ENCODE measurements at places on chromosomes 6 and 20. TPM values are rescaled to one million over a fixed set of nuclear protein-coding genes. Genes with fewer than 3 reads are reported as not detected.

FOXC1 gene
- total RNA-seq = 9.2 TPM

CCR6 gene
- total RNA-seq = not detected

DNA sequence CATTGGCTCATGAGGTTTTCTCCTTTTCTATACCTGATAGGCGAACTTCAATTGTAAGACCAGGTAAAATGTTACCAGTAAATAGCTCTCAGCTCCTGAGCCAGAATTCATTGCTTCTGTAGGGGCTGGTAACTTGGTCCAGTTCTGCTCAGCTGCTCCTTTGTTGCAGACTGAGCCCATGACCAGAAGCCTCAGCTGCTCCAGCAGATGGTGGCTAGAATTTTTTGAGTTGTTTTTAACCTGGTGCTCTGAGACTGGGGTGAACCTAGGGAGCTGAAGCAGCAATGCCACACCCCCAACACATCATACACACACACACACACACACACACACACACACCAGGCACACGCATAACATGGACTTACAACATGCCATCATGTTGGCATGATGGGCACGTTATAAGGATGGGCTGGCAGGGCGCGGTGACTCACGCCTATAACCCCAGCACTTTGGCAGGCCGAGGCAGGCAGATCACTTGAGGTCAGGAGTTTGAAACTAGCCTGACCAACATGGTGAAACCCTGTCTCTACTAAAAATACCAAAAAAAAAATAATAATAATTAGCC is 103.1 kb downstream of the QRSL1 start:
- DNase-seq = no peak

DNA sequence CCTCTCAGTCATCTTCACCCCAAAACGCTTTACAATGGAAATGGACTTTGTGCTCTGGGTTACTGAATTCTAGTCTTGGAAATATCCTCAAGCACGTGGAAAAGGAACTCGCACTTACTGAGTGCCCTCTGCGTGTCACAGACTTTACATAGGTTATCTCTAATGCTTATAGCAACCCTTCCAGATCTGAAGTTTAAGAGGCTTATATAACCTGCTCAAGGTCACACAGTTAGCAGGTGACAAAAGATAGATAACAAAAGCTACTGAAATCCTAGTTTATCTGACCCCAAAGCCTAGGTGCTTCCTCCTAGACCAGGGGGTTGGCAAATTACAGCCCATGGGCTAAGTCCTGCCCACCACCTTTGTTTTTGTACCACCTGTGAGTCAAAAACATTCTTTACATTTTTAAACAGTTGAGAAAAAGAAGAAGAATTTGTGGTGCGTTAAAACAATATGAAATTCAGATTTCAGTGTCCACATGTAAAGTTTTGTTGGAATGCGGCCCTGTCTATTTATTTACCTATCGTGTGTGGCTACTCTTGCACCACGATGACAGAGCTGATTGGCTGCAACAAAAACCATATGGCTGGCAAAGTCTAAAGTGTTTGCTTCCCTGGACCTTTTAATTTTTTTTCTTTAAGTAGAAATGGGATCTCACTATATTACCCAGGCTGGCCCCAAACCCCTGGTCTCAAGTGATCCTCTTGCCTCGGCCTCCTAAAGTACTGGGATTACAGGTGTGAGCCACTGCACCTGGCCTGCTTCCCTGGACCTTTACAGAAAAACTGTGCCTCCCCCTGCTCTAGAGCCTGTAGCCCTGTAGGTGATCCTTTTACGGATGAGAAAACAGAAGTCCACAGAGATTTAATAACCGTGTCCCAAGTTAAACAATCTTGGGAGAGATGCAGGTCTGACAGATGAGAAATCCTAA is 110.2 kb upstream of the RREB1 start:
- DNase-seq = no peak

RNF182 gene
- not detected for total RNA-seq

DNA sequence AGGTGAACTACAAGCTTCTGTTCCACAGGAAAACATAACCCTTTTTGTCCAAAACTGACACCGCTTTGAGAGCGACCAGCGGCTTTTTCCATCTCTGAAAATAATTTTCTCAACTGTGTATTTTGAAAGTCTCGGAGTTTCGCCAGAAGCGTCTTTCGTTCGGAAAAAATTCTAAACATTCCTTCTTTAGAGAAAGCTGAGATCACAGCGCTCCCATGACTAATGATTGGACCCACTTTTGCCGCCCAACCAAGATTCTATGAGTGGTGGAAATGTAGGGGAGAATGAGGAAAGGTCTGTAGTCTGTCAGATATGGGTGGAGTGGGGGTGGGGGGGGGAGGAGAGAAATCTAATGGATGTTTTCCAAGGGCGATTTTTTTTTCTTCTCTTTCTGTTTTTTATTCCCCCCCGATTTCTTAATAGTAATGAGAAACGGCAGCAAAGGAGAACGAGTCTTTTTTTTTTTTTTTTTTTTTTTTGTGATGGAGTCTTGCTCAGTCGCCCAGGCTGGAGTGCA is 189.3 kb downstream of the TRIM27 start:
- no peak for DNase-seq

DNA sequence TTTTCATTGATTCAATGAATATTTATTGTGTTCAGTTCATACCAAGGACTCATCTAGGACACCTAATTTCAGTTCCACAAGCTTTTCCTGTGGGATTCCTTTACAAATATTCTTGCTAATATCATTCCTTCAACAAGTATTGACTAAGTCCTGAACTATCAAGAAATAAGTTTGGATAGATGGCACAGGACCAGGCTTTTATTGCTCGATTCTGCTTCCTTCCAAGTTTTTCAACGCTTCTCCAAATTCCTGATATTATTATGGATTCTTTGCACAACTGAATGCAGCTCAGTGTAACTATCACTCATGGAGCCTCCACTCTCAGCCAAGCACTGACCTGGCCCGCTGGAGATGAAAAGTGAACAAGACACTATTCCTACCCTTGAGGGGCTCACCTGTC is 32.7 kb upstream of the COL21A1 start:
- DNase-seq = no peak

DNA sequence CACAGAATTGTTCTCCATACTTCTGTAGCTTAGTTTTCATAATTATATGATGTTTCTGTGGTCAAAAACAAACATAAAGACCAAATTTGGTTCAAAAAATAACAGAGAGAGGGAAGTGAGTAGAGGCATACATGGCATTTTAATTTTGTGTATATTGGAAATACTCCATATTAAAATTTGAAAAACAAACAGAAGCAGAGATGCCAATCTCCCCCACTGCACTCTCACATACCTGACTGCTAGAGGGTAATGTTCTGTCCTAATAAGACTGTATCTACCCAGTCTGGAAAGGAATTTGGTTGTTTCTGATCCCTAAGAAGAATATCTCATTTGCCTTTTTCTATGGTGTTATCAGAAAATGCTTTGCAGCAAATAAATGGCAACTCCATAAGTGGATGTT is 959.0 kb upstream of the FLRT3 start:
- DNase-seq = no peak

DNMT3B gene
- 0.50 TPM for total RNA-seq

RHAG gene
- total RNA-seq = not detected

DNA sequence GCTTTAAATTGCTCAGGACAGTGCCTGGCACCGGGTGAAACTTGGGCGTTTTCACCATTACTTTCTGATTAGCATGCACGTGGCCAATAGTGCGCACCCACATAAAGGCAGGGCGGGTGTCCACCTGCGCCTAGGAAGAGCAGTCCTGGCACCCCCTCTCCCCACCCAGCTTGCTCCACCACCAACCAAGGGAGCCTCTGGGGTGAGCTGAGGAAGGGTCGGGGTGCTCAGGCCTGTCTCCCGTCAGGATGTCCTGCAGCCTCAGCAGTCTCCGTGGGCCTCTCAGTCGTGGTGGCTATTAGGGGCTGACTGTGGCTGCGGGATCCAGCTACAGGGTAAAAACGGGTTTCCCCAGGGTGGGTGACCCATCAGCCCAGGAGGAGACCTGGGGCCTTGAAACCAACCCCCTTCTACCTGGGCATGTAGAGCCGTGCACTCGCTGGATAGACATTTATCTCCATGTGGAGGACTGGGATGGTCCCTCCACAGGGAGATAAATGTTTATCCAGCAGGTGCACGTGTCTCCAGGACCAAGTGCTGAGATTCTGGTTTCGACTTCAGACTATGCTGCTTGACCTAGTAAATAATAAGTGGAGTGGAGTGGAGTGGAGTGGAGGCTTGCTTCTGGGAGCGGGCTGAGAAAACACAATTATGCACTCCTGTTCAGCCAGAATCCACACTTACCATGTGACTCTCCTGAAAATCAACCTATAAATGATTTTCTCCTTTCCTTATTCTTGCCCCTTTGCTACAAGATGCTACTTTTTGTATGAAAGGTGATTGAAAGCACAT is 91.1 kb downstream of the ZDHHC14 start:
- DNase-seq = no peak

GRIK2 gene
- 1.2 TPM for total RNA-seq

GRCh38 chr6:148214667-148215066 is 128.0 kb upstream of the SASH1 start:
- DNase-seq = no peak

DNA sequence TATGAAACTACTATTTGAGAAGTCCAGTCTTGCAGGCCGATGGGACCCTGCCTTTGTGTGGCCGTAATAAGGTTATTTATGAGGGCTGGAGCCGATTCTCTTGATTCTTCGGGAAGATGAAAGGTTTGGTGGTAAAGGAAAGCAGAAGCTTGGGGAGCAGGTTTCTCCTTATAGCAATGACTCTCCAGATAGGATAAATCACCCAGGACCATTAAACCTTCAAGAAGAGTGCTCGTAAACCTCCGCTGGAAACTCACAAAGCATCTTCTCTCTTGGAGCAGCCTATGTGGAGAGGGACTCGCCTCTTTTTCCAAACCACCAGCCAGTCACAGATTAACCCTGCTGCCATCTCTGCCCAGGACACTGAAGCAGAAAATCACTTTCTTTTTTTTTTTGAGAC is 69.6 kb upstream of the SALL4 start:
- no peak for DNase-seq

- DNase-seq = no peak
Measured at GRCh38 chr6:22765015-22765414, 195.6 kb downstream of the HDGFL1 start.

- no peak for DNase-seq
Measured at GRCh38 chr20:58697867-58698703, 5.5 kb downstream of the NPEPL1 start.

DNA sequence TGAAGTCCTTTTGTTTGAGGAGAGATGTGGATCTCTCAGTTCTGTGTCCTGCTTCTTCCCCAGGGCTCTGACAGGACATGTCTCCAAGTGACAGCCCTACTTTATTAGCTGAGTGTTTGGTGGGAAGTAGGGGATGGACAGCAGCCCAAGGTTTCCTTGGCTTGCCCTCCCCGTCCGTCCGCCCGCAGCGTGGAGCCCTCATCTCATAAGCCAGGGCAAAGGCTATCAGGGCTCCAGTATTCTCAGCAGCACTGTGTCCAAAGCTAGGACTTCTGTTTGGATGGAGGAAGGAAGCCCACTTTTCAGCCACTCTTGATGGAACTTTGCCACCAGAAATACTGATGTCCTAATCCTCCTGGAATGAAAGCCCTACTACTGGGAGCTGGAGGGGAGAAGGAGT is 13.6 kb downstream of the CDC5L start:
- no peak for DNase-seq

DNA sequence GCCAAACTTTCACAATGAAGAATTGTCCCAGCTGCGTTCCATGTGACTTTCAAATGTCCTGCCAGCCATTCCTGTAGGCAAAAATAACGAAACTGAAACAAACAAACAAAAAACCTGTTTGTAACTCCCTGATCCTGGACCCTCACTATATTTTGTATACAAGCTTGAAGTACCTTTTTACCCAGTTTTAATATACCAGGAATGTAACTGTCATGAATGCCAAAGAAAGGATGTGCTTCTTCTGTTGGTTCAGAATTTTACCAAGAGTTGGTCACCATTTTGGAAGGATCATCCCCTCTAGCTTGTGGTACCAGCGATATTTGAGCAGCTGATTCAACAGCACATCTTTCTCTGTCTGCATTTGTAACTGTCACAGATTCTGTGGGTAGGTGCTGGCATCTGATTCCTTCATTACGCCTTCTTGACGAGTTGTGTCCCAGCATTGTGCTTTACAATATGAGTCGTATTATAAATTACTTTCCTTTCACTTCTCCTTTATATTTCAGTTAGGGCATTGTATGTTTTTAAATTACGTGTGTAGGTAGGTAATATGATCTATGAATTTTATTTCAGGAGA is 93.9 kb downstream of the DLGAP4 start:
- no peak for DNase-seq

DNA sequence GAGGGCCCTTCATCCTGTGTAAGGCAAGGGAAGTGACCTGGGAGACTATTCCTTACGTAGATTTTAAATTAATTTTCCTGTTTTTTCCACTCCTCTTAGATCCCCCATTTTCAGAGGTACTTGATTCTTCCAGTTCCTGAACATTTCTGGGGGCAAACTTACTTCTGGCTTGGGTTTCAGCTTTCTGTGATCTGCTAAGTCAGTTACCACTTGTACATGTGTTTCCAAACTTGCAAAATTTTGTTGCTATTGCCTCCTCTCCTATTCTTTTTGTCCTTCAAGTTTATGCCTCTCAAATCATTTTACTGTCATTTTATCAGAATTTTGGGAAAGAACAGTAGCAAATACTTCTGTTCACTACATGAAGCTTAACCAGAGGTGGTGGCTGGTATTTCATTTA is 81.2 kb downstream of the QRSL1 start:
- no peak for DNase-seq

GRCh38 chr6:158262082-158262481 is 50.2 kb upstream of the TULP4 start:
- no peak for DNase-seq

GRCh38 chr20:57108742-57109570 is 157.5 kb downstream of the BMP7 start:
- DNase-seq = no peak

- DNase-seq = no peak
Measured at GRCh38 chr20:35833241-35833640, 61.4 kb downstream of the PHF20 start.

- no peak for DNase-seq
Measured at GRCh38 chr6:152360034-152360433, 277.1 kb downstream of the SYNE1 start.

DNA sequence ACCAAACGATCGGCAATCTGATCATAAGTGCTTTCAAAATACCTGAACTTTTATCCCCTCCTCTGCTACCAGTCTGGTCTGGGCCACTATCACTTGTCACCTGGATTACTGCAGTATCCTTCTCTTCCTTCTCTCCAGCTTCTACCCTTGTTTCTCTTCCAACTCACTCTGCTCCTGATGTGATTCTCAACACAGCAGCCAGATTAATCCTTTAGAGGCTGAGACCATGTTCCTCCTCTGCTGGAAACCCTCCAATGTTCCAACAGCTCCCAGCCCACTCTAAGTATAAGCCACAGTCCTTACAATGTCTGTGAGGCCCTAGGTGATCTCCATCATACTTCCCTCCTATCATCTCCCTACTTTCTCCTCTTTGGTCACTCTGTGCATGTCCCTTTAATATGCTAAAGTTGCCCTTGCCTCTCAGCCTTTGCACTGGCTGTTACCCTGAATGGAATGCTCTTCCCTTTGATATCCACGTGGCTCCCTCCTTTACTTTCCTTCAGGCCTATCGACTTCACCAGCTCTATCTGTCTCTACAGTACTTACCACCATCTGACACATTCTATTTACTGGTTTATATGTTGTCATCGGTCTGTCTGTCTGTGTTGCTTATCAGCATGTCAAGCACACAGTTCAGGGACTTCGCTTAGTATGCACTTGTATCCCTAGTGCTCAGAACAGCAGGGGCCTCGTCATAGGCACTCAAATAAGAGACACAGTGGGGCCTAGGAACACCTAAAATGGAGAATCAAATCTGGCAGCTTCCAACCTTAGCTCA is 35.0 kb upstream of the RNF24 start:
- no peak for DNase-seq

- DNase-seq = no peak
Measured at GRCh38 chr6:35782424-35782823, 1.6 kb downstream of the CLPSL1 start.

All from omental fat pad (tissue), 4 donors.